ENCODE measurements at places on chromosomes 5 and 9.

DNA sequence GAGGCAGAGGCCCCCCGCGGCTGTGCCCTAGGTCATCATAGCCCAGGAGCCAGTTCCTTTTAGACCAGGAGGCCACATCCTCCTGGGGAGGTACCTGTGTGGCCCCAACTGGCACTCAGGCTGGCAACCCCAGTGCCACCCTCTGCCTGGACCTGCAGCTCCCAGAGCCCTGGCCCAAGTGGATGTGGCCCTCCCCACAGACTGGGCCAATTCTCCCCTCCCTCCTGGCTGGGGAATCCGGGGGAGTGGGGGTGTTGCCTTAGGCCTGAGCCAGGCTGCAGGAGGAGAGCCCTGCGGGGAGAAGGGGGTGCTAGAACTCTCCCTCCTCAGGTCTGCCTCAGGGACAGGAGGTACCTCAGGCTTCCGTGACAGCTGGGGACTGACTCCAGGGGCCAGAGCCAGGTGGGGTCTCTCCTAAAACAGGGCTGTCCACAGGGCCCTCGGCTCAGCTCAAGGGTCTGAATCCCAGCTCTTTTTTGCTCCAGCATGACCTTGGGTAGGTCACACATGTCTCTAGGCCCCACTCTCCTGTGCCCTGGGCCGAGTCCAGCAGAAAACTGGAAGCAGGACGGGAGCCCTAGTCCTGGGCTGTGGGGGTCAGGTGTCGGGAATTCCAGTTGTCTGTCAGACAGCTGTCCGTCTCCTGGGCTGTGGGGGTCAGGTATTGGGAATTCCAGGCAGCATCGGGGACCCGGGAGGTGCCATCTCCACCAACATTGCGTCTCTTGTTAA is 9.6 kb downstream of the DNLZ start:
- peak overlapping the region; percentile 73 for H3K27ac ChIP-seq
- H3K4me3 ChIP-seq, result no peak overlapping the region
- no peaks in the 10 kb centered on the region for H3K27me3 ChIP-seq
- H3K36me3 ChIP-seq, result no peaks in the 10 kb centered on the region
- peaks cover 17% of the 10 kb centered on the region for H3K4me1 ChIP-seq

DNA sequence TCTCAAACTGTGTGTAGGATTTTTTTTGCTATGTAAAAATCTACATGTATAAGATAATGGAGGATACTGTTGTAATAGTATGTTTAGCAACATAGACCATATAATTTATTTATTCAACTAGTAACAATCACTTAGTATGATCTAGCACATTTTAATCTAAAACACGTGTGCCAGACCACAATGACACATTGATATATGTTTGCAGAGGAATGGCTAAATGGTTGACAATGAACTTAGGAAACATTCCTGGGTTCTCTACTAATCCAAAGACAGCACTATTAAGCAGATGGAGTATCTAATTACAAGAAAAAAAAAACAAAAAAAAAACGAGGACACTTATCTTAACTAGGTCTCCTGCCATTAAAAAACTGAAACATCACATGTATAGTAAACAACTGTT is 261.7 kb upstream of the PAPPA start:
- no peak for DNase-seq
- no peaks in the 10 kb centered on the region for H3K4me1 ChIP-seq
- no peaks in the 10 kb centered on the region for H3K27me3 ChIP-seq
- no peak overlapping the region for H3K4me3 ChIP-seq
- no peak overlapping the region for H3K27ac ChIP-seq

DNA sequence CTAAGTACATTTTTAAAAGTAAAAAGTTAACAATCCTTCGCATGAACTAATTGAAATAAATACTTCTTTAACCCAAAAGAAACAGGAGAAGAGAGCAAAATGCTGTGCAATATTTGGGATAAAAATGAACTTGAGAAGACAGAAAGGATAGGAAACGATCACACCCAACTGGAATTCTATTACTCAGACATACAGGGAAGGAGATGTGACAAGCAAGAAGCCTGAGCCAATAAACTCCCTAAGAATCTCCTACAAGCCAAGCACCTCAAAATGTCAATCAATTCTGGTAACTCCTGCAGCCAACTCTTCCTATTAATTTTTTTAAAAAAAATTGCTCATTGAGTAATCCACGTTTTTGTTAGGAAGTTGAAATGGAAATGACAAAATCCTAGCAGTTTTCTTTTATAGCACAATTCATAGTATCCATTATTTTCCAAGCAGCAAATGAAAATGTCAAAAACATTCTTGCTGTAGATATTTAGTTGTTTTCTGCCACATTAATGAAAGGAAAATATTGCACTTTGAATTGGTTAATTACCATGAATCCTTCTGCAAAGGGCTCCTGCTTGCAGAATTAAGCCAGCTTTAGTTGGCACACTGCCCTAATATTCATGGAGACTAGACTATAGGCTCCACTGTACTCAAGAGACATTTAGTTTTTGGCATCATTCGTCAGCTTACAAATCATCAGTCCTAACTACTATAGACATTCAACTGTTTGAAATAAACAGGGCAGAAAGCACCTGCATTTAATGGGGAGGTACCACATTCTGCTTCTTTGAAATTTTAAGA is 89.0 kb downstream of the RFX3 start:
- peaks cover 8% of the 10 kb centered on the region for H3K4me1 ChIP-seq
- no peak overlapping the region for H3K27ac ChIP-seq
- H3K27me3 ChIP-seq, result no peaks in the 10 kb centered on the region
- H3K4me3 ChIP-seq, result no peak overlapping the region
- no peak for DNase-seq

GRCh38 chr5:155193483-155194107 is 180.0 kb downstream of the KIF4B start:
- no peak for DNase-seq
- H3K27me3 ChIP-seq, result no peaks in the 10 kb centered on the region
- H3K4me3 ChIP-seq, result no peak overlapping the region
- no peaks in the 10 kb centered on the region for H3K36me3 ChIP-seq
- no peak overlapping the region for H3K27ac ChIP-seq
- H3K4me1 ChIP-seq, result no peaks in the 10 kb centered on the region
